ENCODE measurements at places on chromosomes 7 and 10.

- peak; percentile 19 for DNase-seq
These were observed 51.8 kb downstream of the ANLN start for GRCh38 chr7:36441344-36442022.

GRCh38 chr7:126768836-126769235, 483.9 kb downstream of the GRM8 start:
- no peak for DNase-seq

GRCh38 chr10:88205842-88206446, 342.5 kb downstream of the PTEN start:
- DNase-seq = no peak

GRCh38 chr7:80253653-80254052, 119.0 kb downstream of the GNAI1 start:
- no peak for DNase-seq

GRCh38 chr10:10977978-10978377, 39.7 kb upstream of the CELF2 start:
- DNase-seq = no peak

DNA sequence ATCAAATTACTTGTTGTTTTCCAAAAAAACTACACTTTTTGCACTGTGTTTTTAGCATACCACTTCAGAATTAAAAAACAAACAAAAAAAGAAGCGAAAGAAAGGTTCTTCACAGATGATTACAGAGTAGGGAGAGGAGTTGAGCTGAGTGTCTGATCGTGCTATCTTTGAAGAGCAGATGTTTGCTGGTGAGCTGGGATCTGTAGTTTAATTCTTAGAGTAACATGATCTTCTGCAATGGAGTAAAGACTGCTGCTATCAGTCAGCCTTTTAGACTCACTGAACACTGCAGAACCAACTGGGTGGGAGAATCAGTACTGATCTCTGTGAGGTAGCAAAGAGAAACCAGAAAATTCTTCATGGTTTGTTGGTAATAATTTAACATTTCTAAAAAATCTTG, 1197.8 kb upstream of the SORCS1 start:
- no peak for DNase-seq

GRCh38 chr10:130737621-130738020, 573.9 kb downstream of the TCERG1L start:
- no peak for DNase-seq

DNA sequence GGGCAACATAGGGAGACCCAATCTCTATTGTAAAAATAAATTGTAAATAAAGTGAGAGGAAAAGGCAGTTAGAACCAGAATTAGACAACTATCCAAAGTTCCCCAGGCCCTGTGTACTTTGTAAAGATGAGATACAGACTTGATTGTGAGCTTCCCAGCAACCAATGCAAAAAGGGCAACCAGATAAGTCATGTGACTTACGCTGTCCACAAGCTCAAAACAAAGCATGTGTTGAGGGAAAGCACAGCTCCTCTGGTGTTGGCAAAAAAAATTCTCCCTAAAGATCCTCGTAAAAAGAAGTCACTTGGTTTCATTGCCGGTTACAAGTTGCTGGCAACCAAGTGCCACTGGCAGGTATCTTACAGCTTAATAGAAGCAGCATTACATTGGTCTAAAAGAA, 154.0 kb downstream of the CUX1 start:
- DNase-seq = no peak

DNA sequence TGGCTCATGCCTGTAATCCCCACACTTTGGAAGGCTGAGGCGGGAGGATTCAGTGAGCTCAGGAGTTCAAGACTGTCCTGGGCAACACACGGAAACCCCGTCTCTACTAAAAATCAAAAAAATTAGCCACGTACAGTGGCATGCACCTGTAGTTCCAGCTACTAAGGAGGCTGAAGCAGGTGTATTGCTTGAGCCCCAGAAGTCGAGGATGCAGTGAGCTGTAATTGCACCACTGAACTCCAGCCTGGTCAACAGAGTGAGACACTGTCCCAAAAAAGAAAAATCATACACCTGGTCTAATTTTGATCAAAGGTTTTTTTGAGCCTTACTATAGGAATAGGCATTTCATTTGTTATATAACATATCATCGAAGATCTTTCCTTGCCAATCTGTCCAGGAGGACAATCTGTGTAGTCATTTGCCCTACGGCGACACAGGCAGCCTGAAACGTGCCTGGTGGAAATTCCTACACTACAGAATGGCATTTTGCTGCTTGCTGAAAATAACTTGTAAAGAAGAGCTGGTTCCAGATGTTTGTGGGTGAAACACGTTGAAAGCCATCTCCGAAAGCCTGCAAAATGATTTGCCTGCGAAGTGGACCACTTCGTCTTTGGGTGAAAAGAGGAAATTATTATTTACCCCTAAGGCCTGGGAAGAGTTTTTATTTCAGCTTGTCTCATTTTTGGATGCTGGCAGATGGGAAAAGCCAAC, 31.3 kb upstream of the GDI2 start:
- no peak for DNase-seq

GRCh38 chr7:76071316-76072242, 23.7 kb downstream of the MDH2 start:
- DNase-seq = no peak

- no peak for DNase-seq
These were observed 8.2 kb downstream of the LFNG start for GRCh38 chr7:2527505-2528467.

DNA sequence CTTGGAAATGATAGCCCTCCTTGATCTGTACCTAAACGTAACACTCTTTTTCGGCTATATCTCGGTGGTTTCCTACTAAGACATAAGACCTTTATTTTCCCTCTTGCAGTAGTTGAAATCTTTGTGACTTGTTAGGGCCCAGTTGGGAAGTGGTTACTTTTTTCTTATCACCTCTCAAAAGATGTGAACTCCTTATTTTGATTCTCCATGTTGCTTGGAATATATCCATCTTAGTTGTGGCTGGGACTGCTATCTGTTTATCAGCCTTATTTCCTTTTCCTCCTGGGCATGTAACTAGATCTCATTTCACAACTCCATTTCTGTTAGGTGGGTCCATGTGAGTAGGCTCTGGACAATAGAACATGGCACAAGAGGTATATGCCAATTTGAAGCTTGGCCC, 4.1 kb upstream of the CPED1 start:
- DNase-seq = no peak

- no peak for DNase-seq
These were observed 1.5 kb downstream of the NEUROG3 start for GRCh38 chr10:69571618-69572158.

DNA sequence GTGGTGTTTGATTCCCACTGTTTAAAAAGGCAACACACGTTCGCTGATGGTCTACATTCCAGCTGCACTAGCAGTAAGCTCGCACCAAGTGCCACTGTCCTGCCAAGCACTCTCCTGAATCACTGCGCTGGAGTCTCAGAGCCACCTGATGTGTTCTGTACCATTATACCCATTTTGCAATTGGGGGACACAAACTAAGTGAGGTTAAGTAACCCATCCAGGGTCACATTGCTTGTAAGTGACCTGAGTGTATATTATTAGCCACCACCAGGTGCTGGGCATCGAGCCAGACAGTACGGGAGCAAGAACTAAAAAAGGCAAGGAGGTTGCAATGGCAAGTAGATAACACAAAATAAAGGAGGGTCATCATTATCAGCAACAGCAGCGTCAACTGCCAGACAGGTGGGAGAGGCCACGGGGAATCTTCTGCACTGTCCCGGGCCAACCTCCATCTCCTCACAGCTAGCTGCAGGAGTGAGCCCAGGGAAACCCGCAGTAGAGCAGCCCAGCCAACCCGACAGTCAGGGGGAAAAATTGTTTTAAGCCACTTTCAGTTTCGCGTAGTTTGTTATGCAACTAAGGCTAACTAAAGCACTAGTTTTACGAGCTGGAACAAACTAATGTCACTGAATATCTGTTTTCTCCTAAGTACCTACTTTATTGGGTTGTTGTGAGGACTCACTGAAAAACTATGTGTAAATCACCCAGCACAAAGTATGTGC, 712 bp upstream of the CPVL start:
- peak; percentile 40 for DNase-seq

Data from HAP-1 (cell line).